Right kidney (tissue), 9 donors: ENCODE measurements at places on chromosomes 16 and 17.
A peak's percentile ranks its signal among the peaks of the same experiment; 100 is the strongest.

DNA sequence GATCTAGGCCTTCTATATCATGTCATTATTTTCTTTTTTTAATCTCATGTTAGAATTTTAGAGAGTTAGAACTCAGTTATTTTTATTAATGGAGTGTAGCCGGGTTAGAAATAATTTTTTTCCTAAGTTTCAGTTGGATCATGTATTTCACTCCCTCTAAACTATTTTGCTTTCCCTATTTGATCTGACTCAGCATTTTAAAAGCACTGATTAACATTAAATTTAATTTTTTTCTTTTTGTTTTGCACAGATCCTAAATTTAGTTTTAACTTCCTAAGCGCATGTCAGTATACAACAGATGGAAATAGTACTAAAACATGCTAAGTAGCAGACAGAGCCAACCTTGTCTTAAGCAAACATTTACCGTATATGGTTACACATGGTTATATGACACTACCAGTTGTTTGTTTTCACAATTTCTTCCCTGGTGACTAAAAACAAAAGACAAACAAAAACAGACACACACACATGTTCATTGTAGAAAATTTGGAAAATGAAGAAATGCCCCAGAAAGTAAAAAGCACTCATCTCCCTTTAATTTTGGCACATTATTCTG lies 33.6 kb upstream of the RAB11FIP4 start:
- DNase-seq: no peak

GRCh38 chr17:49575679-49576087 lies at the start of gene NXPH3:
Gene NXPH3 (plus strand): TSS chr17:49575871. CDS start chr17:49576220, 349 bp downstream.
- DNase-seq: peak; percentile 58

DNA sequence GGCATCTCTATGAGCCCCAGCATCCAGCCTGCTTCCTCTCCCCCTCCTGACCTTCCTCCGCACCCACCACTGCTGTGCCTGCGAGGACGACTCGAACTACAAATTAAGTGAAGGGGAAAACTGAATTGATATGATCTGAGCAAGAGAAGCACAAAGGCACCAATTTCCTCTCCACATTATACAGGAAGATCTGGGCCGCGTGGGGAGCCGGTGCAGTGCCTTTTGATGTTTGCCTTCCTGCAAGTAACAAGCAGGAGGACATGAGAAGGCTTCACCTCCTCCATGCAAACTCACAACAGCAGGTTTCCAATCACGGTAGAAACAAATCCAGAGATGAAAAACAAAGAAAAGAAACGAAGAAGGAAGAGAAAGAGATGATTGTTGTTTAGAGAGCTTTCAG lies 57.8 kb upstream of the MMP2 start:
- DNase-seq: no peak

DNA sequence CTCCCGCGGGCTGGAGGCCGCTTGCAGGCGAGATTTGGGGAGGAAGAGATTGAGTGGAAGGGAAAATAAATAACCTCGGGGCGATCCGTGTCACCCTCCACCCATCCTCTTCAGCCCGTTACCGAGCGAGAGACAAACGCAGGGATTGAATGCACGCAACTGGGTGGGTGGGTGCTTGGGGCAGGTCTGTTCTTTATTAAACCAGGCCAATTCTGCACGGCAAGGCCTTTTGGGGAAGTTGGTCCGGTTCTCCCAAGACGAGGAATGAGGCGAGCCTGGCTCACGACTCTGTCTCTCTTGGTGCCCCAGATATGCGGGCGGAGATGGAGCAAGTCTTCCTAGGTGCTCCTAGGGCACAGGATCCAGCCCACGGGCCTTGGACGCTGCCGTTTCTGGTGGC lies 396 bp upstream of the HOXB7 start:
- no peak for DNase-seq

DNA sequence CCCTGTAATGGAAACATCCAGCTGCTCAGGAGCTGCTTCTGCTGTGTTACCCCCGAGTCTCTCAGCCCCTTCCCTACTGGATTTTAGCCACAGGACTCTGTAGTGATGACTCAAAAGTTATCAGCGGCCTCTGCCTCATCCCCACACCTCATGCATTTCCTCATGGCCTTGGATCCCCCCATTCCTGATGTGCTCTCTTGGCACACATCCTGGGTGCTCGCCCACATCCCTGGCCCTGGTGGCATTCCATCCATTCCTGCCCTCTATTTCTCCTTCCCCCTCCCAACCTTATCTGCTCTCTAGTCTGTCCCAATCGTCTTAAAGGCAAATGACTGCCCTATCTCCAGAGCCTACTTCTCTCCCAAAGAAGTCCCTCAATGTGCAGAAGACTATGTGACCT lies 24.6 kb downstream of the MARF1 start:
- no peak for DNase-seq

DNA sequence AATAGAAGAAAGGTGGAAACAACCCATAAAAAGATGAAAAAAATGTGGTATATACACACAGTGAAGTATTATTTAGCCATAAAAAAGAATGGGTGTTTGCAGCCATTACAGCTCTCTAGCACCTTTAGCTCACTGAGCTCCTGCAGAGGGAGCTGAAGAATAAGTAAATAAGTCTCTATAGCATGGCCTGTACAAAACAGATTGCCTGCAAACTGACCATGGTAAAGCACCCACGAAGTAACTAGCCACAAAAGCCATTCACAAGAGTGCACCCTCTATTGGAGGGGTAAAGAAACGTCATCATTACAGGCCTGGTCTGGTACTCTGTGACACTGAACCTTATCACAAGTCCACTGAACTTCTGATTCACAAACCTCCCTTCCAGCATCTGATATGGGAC lies 76.3 kb downstream of the USP32 start:
- no peak for DNase-seq

DNA sequence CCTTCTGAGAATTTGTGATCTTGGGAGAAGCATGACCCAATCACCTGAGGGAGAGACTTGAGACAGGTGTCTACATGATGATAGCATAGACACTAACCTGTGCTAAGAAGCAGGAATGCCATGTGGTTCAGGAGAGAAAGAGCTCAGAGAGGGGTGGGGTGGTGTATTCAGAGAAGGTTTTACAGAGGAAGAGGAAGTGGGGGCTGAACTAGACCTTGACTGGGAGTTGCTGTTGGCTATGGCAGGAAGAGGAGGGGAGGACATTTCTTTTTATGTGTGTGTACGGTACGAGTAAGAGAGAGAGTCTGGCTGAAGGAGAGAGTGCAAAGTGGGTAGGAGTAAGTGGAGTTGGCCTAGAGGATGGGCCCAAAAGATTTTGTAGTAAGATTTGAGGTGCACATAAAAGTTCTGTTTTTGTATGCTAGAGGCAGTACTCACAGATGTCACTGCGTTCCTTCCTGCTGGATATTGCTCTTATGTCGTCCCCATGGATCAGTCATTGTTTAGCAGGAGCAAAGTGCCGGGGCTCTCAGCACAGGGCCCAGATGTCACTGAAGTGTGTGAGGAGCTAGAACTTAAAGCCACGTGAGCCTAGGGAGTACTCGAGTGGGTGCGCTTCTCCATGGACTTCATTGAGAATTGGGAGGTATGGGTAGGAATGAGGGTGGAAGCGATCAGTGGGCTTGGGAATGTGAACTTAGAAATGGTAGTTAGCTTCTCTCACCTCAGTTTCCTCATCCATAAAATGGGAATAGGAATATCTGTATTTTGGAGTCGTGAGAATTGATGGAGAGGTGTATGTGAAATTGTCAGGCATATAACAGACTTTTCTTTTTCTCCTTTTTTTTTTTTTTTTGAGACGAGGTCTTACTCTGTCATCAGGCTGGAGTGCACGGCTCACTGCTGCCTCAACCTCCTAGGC lies 22.1 kb downstream of the SLC7A6 start:
- no peak for DNase-seq

GRCh38 chr17:34207572-34207971 lies 47.5 kb upstream of the CCL2 start:
- no peak for DNase-seq

DNA sequence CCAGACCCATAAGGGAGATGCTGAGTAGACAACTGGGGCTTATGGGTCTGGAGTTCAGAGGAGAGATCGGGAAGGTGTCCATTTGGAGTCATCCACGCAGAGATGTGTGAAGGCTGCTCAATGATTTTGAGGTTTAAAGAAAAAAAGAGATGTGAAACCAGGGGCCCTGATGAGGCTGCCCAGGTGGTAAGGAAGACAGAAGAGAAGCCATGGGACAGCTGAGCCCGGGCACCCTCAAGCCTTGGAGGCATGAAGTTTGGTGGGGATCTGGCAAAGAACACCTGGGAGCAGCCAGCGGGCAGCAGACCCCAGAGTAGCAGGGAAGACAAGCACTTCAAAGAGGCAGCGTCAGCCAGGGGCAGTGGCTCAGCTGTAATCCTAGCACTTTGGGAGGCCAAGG lies 20.8 kb upstream of the MYO15B start:
- no peak for DNase-seq

- no peak for DNase-seq
Measured at GRCh38 chr16:2149630-2150417, 1.4 kb downstream of the RAB26 start.

DNA sequence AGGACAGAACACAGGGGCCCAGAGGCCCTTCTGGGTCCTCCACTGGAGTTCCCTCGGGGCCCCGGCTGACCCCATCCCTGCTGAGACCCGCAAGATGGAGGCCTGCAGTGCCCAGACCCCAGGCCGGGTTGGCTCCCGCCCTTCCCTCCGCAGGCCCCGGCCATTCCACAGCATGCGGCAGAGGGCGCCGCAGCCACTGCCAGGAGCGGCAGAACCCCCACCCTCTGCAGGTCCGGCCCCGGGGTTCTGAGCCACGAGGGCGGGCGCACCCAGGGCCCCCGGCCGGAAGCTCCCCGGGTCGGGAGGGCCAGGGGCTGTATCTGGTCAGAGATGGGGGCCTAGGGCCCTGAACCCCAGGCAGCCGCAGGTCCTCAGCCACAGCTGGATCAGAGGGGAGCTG lies 2.4 kb upstream of the PERCC1 start:
- peak; percentile 26 for DNase-seq

DNA sequence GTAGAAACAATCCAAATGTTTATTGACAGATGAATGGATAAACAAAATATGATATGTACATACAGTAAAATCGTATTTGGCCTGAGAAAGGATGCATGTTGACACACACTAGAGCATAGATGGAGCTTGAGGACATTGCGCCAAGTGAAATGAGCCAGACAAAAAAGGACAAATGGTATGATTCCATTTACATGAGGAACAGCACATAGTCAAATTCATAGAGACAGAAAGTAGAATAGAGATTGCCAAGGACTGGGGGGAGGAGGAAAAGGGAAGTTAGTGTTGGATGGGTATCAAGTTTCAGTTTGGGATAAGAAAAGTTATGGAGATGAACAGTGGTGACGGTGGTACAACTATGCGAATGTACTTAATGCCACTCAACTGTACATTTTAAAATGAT lies 47.9 kb downstream of the COPRS start:
- DNase-seq: no peak

- DNase-seq: no peak
Measured at GRCh38 chr17:65696739-65697394, 135.4 kb upstream of the AXIN2 start.

DNA sequence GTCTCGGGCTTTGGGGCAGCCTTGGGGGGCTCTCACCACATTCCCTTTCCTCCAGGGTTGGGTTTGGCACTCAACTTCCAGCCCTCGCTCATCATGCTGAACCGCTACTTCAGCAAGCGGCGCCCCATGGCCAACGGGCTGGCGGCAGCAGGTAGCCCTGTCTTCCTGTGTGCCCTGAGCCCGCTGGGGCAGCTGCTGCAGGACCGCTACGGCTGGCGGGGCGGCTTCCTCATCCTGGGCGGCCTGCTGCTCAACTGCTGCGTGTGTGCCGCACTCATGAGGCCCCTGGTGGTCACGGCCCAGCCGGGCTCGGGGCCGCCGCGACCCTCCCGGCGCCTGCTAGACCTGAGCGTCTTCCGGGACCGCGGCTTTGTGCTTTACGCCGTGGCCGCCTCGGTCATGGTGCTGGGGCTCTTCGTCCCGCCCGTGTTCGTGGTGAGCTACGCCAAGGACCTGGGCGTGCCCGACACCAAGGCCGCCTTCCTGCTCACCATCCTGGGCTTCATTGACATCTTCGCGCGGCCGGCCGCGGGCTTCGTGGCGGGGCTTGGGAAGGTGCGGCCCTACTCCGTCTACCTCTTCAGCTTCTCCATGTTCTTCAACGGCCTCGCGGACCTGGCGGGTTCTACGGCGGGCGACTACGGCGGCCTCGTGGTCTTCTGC lies 8.4 kb downstream of the SLC16A3 start:
- DNase-seq: no peak

DNA sequence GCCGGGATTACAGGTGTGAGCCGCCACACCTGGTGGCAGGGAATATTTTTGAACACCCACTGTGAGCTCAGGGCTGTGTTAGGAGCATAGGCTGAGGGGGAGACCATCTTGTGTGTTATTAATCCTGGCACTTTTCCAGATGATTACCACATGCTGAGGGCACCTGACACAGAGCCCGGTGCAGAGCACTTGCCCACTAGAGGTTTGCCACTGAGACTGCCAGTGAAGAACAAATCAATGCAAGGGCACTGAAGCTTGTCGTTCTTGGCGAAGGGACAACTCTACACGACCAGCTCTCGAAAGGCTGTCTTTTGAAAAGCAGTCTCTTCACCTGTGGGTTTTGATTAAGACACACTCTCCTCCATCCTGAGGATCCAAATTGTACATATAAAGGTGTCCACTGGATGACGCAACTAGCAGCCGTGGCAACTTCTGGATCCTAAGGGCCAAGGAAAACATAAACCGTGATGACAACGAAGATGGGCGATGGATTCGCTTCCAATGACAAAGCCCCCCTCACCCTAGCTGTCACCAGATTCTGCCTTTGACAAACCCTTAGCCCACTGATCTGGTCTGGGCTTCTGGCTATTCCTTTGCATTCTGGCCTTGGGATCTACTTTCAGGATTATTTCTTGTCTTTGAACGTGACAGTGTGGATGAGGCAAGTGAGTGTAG lies 28.7 kb downstream of the WIPI1 start:
- no peak for DNase-seq

GRCh38 chr17:77590951-77591735 lies 367.4 kb upstream of the TNRC6C start:
- DNase-seq: no peak

GRCh38 chr16:82236415-82236814 lies 66.4 kb upstream of the MPHOSPH6 start:
- no peak for DNase-seq

- DNase-seq: no peak
Measured at GRCh38 chr16:59154295-59154694, 420.2 kb upstream of the GOT2 start.

DNA sequence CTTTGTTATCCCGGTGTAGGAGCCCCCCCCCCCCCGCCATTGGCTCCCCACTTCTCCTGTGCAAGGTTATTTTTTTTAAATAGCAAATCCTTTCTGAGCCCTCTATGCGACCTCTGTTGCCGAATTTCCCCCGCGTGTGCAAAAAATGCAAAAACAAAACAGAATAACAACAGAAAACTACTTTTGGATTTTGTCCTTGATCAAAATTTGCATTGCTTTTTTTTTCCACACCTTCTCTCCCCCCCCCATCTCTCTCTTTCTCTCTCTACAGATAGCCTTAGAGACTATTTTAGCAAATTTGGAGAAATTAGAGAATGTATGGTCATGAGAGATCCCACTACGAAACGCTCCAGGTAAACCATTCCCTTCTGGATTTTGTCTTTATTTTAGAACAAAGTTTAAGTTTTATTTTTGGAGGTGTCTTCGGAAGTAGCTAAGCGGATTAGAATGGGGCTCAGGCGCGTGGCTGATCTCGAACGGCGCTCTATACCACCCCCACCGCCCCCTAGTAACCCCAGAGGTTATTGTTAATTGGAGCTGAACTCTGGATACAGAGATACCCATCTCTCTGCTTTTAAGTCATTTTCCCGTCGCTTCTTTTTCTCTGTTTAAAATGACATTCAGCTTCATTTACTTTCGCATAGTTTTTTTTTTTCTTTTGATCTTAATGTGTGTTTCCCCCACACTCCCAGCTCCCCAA lies 1.0 kb downstream of the MSI2 start:
- peak; percentile 49 for DNase-seq
